ENCODE measurements at places on chromosomes 1 and 21. TPM values are rescaled to one million over a fixed set of nuclear protein-coding genes. Genes with fewer than 3 reads are reported as not detected.

Gene OR10J1
- total RNA-seq, result not detected

Gene LRRC38
- not detected for total RNA-seq

Gene VASH2
- total RNA-seq, result 0.26 TPM

Gene P3R3URF
- not detected for total RNA-seq
